ENCODE measurements at places on chromosomes 11 and 22.

- peak; percentile 2 for DNase-seq
Observed at GRCh38 chr11:133134314-133135173, 397.8 kb downstream of the OPCML start.

DNA sequence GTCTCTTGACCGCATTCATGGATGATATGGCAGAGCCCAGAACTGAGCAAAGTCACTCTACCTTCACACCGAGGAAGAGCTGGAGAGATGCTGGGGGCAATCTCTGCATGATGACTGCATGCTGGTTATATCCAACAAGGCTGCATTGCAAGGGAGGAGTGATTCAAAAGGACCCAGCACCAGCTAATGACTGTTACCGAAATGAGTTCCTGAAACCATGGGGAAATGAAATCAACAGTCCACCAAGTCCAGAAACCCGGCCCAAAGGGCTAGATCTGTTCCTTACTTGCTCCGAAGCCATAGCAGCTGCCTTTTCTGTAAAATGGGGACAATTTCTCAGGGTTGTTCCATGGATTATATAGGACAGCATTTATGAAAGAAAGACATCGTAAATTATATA, 1.2 kb upstream of the SMIM35 start:
- no peak for DNase-seq

DNA sequence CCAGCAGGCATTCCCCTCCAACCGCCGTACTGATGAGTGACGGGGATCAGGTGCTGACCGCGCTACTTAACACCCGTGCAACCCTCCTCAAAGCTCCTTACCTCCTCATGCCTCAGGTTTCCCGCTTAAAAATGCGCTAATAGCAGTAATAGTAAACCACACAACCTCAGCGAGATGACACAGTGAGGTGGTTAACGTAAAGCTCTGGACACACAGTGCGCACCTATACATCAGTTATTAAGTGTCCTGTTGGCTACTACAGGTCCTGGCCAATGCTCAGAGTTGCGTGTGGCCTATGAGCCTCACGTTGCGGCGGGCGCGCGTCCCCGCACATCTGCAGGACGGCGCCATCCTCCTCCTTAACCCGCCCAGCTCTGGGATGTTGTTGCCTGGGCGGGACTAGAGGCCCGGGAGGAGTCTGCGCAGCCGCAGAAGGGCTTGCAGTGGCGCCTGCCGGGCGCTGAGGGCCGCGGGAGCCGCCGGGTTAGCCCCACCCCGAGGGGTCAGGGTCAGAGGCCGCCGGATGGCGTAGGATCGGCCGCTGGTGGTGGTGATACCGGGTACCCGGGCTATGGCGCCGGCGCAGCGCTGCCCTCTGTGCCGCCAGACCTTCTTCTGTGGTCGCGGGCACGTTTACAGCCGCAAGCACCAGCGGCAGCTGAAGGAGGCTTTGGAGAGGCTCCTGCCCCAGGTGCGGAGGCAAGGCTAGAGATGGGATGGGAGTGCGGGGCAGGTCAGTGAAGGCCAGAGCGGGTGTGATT, at the start of gene CENATAC:
TSS of gene CENATAC (plus strand) at position 512 of the 761 bp plus-strand sequence. CDS start at position 572, 60 bp downstream.
- DNase-seq, result peak; percentile 28

- no peak for DNase-seq
Observed at GRCh38 chr22:20524004-20524481, 16.6 kb downstream of the MED15 start.

- DNase-seq, result no peak
Observed at GRCh38 chr11:133579165-133580031, 47.1 kb upstream of the OPCML start.

DNA sequence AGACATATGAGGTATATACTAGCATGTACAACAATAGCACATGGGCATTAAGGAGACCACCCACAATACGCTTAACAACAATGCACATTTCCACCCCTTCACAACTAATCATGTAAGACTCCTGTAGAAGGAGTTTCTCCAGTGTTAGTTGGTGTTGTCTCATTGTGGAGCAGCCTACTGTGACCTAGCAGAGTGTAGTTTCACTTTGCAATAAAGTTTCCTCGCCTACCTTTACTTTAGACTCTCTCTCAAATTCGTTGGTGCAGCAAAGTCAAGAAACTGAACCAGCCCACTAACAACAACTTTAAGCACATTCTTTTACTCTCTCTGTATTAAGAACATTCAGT, 863.6 kb downstream of the FAM181B start:
- no peak for DNase-seq

DNA sequence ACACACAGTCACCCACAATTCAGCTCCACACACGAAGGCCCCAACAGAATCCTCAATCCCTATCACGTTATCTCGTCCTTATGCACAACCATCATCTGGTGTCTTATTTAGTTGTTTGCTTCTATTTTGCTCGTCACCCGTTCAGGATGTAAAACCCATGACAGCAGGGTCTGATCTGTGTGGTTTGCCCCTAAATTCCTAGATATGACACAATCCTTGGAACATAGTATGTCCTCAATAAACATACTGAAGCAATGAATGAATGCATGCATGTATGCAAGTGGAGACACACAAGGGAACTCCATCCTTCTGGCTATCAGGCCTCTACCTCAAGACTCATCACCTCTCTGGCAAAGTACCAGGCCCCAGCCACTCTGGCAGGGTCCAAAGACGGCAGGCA, 20.2 kb downstream of the STARD10 start:
- no peak for DNase-seq
